GM12892 (cell line): ENCODE measurements at places on chromosomes 6 and 20.

DNA sequence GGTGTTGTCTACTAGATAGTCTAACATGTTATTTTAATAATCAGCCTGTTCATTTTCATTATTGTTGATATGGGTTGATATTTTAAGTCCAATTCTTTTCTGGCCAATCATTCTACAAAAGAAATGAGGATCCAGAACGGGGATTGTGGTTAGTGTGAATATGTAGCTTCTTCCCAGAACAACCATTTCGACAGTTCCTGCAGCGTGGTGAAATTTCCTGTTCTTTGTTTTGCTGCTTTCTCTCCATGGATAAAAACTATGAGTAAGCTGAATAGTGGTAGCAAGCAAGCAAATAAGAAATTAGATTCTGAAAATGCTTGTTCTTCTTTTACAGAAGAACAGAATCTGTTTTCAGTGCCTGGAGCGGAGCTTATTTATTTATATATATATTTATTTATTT lies 65.5 kb upstream of the F13A1 start:
- DNase-seq = no peak

- DNase-seq = no peak
Measured at GRCh38 chr6:6565488-6565887, 23.0 kb upstream of the LY86 start.

- DNase-seq = no peak
Measured at GRCh38 chr6:105545228-105545920, 142.5 kb upstream of the PREP start.

DNA sequence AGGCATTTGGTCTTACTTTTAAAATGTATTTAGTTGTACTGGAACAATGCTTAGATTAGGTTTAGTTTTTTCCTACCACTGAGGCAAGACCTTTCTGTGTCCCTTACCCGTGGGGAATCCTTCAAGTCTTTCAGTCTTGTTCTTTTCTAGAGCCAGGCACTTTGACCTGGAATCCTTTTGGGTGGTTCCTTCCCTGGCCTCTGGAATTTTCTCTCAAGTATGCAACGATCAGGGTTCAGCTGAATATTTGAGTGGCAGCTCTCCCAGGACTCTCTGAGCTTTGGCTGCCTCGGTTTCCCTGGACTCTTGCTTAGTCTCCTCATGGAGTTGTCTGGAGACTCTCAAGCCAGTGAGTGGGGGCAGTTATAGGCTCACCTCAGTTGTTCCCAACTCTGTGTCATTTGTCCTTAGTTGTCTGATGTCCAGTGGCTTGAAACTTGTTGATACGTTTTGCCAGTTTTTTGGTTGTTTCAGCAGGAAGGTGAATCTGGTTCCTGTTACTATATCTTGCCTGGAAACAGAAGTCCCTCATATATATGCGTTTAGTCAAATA lies 118.1 kb downstream of the QKI start:
- no peak for DNase-seq

DNA sequence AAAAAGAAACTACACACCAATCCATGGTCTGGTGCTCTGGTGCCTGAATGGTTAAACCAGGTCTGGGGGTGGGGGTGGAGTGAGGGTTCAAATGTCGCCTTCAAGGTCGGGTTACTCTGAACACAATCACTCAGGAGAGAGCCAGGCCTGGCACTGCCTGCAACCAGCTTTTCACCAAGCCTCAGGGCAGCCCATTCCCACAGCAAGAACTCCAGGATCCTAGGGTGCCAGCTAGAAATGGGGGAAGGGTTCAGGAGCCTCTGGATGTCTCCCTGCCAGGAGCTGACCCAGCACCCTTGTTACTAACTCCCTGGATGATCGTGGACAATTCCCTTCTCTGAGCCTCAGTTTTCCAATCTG lies 6.7 kb downstream of the SDC4 start:
- DNase-seq = no peak

DNA sequence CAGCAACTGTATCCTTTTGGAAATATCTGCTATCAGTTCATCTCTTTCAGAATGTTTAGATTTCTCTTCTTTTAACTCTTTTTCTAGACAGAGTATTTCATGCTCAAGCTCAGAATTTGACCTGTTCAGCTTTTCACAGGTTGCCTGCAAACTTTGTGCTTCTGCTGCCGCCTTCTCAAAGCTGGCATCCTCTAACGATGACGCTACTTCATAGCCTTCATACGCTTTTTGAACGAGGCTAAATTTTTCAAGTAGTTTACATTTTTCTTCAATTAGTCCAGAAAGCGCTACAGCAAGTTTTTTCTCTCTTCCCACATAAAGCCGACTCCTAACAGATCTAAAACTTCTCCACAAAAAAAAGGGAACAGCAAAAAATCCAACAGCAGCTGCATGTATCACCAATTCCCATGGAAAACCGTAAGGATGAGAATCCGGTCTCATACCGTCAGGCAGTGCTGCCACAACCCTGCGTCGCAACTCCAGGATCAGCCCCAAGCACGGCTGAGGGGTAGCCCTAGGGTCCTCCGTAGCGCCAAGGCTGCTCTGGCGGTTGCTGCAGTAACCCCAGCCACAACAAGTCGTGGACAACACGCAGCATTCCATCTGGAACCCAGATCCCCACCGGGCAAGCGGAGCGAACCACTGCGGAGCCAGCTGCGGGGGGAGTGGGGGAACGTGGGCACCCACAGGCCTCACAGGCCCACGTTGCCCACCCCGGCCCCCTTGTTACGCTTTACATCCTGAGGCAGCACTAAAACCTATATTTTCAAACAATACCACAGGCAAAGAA lies 30.6 kb downstream of the DACT2 start:
- DNase-seq = no peak

DNA sequence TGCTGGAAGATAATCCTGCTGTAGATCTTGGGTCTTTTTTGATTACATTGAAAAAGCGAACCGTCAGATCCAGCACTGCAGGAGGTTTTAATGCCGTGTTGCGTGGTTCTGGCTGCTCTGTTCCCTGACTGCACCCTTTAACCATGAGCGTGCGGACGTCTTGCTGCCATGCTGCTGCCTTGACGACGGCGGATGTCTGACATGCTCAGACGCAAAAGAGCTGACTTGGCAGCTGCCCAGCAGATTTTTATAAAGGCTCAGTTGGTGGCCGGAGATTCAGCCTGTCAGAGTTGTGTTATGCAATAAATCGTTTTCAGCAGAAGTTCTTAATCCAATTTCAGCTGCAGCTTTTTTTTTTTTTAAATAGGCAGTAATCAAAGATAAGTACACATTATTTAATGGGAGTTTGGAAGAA lies 119.4 kb downstream of the JARID2 start:
- DNase-seq = no peak

GRCh38 chr6:45657226-45657625 lies 279.5 kb upstream of the SUPT3H start:
- DNase-seq = no peak

GRCh38 chr6:73028893-73029450 lies 196.3 kb downstream of the KHDC1L start:
- DNase-seq = no peak

GRCh38 chr6:163354085-163354484 lies 60.4 kb upstream of the QKI start:
- no peak for DNase-seq

DNA sequence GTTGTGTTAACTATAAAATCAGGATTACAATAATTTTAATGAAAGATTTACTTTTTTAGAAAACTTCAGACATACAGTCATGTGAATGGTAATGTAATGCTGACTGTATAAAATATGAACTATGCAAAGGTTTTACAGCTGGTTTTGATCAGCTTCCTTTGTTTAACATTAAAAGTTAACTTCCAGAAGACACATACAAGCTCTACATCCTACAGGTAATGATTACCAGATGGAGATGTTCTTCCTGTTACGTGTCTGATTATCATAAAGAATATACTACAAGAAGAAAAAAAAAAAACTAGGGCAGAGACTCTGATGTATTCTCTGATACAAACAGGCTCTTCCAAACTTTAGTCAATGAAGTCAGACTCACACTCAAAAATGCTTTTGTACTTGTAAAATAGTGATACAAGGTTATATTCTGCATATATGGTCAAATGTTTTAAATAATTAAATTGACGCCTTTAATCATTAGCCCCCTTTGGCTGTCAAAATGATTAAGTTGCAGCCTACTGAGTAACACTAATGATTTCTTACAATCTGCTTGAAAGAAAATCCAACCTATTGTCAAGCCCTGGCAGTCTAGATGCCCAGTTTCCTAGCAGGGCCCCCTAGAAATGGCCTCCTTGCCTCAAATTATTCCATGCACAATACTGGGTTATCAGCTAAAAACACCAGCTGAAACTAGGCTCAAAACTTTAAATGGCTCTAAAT lies 251.8 kb upstream of the RUNX2 start:
- DNase-seq = no peak
